Heart right ventricle (tissue), 16 donors: ENCODE measurements at places on chromosomes 1 and 21.

- peaks cover 20% of the 10 kb centered on the region for H3K4me1 ChIP-seq
- DNase-seq = no peak
- H3K4me3 ChIP-seq = no peak overlapping the region
- H3K27me3 ChIP-seq = no peaks in the 10 kb centered on the region
- H3K36me3 ChIP-seq = no peaks in the 10 kb centered on the region
- no peak overlapping the region for H3K27ac ChIP-seq
Measured at GRCh38 chr1:199009447-199009846, 370.6 kb downstream of the PTPRC start.

DNA sequence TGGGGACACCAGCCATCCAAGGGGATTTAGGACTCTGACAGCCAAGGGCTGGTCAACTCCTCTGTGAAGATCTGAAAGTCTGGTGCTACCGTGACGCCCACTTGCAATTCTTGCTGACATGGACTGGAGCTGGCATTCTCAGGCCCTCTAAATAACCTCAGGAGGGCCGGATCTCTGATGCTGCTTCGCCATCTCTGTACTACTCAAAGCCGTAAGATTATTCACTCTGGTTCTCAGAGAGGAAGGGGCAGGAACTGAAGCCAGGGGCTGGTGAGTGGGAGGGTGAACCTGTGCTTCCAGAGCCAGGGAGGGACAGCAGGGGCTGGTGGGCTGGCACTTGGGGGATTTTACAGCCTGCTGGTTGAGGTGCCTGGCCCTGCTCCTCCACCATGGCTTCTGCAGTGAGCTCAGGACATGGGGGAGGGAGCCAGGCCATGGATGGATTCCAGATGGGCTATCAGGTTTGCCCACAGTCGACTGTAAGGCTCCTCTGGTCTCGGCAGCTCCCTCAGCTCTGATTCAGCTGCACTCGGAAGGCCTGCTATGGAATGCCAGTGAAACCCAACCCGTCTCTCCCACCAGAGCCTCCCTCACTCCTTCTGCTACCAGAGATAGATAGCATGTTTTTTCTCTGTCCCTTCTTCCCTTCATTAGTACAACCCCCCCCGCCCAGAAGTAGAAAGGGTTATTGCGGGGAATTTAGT lies 84.5 kb downstream of the PLXNA2 start:
- H3K27me3 ChIP-seq = no peaks in the 10 kb centered on the region
- no peak for DNase-seq

DNA sequence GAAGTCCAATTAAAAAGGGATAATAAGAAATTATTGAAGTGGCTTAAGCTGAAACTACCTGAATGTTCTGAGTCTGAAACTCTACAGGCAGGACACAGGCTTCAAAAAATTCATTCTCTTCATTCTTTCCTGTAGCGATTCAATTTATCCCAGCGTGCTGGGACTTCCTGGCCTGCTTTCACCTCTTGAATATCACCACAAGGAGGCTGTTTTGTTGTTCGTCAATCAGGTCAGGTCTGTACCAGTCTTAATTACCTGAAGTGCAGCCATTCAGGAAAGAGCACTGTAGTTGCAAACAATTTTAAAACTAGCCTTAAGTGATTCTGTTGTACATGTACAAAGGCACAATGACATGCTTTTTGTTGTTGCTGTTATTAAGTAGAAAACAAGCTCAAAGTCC lies 38.4 kb downstream of the FYB2 start:
- H3K4me3 ChIP-seq = no peak overlapping the region
- no peaks in the 10 kb centered on the region for H3K36me3 ChIP-seq
- no peaks in the 10 kb centered on the region for H3K27me3 ChIP-seq
- no peak overlapping the region for H3K27ac ChIP-seq

GRCh38 chr1:184889166-184889565 lies 85.1 kb downstream of the NIBAN1 start:
- H3K27ac ChIP-seq = peak overlapping the region; percentile 87
- peaks cover 62% of the 10 kb centered on the region for H3K4me1 ChIP-seq
- no peaks in the 10 kb centered on the region for H3K27me3 ChIP-seq
